ENCODE measurements at places on chromosomes 1 and 21. TPM values are rescaled to one million over a fixed set of nuclear protein-coding genes. Genes with fewer than 3 reads are reported as not detected.

The SLC35E2B gene
- 75.7 TPM for total RNA-seq

The CTTNBP2NL gene
- total RNA-seq, result 18.4 TPM

The RPTN gene
- not detected for total RNA-seq

The GPR61 gene
- not detected for total RNA-seq

The FCRL1 gene
- total RNA-seq, result not detected

The C8A gene
- not detected for total RNA-seq

The RHCE gene
- not detected for total RNA-seq

The OR10R2 gene
- not detected for total RNA-seq

The FCRL4 gene
- total RNA-seq, result not detected

The ZMYND12 gene
- 0.57 TPM for total RNA-seq

The PPM1J gene
- total RNA-seq, result 0.51 TPM

The CYP4A22 gene
- not detected for total RNA-seq
